Naive B cell (primary cell): ENCODE measurements at places on chromosomes 5 and 9.

DNA sequence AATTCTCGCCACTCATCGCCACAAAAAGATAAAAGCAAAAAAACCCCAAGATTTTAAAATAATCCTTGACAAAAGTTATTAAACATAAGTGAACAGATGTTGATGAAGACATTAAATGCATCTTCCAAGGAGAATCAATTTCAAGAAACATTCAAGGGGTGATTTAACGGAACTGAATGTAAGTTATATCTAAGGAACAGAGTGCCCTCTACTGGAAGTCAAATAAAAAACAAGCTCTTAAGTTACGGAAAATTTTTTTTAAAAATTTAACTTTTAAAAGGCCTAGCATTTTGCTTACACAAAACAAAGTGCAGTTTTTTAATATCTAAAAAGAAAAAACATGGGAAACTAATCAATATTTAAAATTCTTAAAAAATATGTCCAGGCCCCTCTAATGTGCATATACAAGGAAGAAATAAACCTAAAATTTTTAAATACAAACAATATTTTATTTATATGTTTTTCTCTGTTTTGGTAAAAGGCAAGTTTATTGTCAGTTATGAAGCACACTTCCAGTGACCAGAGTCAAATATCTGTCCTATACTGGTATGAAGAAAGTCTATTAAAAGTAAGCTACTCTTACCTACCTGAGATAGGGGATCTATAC is 28.0 kb downstream of the TEX10 start:
- DNase-seq, result peak; percentile 22

- no peak for DNase-seq
Measured at GRCh38 chr5:132782101-132782500, 5.1 kb upstream of the SEPTIN8 start.

- DNase-seq, result no peak
Measured at GRCh38 chr5:31186672-31187267, 6.7 kb upstream of the CDH6 start.

DNA sequence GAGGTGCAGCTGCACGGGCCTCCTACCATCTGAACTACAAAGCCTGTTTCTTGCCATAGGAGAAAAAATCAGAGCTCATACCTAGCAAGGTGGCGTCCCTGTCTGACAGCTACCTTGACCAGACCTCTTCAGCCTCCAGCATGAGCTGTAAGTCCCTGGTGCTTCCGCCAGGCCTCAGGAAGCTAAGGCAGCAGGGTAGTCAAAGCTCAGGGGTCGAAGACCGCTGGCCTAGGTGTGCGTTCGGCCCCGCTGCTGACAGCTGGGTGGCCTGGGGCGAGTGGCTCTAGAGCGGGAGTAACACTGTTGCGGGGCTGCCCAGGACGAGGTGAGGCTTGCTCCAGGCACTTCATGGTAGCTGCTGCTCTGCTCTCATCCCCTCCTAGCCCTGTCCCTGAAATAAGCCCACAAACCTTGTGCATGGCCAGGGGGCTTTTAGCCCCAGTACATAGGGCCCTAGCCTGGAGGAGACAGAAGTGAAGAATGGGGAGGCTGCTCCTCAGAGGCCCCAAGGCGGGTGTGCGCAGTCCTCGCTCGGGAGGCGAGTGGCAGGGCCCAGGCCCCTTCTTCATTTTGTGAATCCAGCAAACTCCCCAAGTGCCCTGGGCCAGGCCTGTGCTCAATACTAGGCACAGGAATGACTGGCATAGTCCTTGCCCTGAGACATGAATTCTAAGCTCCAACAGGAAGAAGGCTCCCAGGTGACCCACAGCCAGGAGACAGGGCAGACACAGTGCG is 5.4 kb downstream of the TOR2A start:
- DNase-seq, result no peak

GRCh38 chr9:5635390-5635789 is 6.5 kb downstream of the RIC1 start:
- DNase-seq, result no peak

DNA sequence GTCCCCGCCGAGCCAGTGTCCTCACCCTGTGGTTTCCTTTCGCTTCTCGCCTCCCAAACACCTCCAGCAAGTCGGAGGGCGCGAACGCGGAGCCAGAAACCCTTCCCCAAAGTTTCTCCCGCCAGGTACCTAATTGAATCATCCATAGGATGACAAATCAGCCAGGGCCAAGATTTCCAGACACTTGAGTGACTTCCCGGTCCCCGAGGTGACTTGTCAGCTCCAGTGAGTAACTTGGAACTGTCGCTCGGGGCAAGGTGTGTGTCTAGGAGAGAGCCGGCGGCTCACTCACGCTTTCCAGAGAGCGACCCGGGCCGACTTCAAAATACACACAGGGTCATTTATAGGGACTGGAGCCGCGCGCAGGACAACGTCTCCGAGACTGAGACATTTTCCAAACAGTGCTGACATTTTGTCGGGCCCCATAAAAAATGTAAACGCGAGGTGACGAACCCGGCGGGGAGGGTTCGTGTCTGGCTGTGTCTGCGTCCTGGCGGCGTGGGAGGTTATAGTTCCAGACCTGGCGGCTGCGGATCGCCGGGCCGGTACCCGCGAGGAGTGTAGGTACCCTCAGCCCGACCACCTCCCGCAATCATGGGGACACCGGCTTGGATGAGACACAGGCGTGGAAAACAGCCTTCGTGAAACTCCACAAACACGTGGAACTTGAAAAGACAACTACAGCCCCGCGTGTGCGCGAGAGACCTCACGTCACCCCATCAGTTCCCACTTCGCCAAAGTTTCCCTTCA is 1.4 kb downstream of the GLIS3 start:
- DNase-seq, result no peak

DNA sequence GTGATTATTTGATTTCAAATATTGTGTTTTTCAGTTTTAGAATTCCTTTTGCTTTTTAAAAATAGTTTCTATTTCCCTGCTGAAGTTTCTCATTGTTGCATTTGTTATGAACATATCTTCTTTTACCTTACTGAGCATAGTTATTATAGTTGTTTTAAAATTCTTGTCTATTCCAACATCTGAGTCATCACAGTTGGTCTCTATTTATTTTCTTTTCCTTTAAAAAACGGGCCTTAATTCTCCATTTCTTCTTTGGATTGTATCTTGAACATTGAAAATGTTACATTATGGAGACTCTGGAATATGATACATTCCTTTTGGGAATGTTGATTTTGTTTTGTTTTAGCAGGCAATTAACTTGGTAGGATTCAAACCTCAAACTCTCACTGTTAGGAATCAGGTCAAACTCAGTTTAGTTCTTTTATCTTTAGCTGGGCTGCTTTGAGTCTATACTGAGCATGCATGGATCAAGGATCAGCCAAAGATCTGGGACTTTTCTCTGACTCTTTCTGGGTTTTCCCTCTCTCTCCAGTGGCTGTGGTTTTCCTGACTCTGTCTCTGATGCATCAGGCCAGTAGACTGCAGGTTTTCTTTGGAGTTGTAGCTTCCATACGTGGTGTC is 70.3 kb downstream of the TEK start:
- no peak for DNase-seq

DNA sequence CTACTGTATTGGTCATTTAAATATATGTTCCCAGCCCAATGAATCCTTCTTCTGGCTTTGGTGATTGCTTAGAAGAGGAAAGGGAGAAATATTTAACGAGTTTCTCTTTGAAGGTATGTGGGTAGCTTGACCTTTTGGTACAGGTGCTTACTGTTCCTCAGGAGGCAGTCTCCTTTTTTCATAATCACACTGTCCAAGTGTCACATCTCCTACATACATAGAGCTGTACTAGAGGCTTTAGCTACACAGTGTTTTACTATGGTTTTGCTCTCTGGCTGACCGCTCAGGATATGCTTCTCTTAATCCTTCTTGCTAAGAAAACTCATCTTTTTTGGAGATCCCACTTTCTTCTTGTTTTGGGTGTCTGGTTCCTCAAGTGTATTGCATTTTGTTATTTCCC is 6.9 kb downstream of the ERBIN start:
- no peak for DNase-seq

DNA sequence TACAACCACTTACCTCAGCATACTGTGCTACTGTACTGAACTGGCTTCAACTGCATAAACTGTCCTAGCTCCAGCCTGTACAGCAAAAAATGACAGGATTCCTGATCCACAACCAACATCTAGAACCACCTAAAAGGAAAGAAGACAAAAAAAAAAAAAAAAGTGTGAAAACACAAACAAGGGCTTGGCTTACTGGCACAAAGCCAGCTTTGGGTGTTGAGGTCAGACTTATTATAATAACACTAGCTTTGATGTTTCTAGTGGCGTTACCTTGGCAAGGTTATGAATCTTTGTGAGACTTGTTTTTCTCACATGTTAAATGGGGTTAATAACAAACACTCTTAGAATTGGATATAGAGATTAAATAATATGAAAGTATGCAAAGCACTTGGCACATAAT is 148.5 kb upstream of the PUM3 start:
- no peak for DNase-seq

DNA sequence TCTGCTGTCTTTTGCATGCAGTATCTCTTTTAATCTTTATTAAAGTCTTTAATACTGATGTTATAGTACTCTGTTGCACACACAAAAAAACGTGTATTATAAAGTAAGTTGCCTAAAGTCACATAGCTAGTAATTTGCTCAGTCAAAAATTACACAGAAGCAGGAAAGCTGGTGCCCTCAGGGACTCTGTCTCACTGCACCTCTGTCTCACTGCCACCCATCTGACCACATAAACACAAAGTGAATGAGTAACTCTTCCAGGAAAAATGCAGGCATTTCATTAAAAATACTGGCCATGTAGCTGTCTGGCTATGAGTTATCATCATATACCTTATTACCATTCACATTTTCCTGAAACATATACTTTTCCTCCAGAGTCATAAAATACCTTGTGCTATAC is 591.7 kb downstream of the CSNK1G3 start:
- no peak for DNase-seq

DNA sequence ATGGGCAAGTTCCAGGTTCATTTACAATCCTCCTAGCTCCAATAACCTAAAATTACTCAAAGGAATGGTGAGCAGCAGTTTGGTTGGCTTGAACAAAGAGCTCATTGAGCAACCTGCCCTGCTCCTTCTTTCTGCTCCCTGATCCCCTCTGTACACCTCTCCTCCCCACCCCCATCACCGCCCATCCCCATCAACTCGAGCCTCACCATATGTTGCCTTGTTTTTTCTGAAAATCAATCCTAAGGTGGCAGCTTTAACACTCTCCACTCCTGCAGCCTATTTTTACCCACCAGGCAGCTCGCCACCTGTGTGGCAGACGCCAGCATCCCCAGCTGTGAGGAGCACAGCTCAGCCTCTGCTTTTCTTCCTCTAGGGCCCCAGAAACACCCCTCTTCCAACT is 533.4 kb upstream of the BRINP1 start:
- DNase-seq, result no peak

DNA sequence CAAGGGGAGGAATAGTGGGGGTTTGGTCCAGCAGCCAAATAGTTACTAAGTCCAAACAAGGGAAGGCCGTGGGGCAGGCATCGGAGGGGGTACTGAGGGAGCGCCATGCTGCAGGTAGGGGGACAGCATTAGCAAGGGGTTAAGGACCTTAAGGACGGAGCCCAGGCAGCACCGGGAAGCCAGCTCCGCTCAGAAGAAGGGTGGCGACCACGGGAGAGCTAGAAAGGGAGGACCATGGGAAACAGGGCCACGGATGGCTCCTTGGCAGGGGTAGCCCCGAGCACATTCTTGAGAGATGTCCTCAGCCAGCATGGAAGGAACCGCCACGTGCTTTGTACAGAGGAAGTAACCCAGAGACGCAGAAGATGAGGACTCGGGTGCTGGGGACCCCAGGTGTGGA is 76.2 kb upstream of the STXBP1 start:
- no peak for DNase-seq

- no peak for DNase-seq
Measured at GRCh38 chr9:110266795-110267194, 10.5 kb upstream of the TXN start.

- DNase-seq, result no peak
Measured at GRCh38 chr5:98109561-98110006, 663.9 kb upstream of the RGMB start.

- no peak for DNase-seq
Measured at GRCh38 chr9:107112707-107113243, 170.3 kb upstream of the RAD23B start.

DNA sequence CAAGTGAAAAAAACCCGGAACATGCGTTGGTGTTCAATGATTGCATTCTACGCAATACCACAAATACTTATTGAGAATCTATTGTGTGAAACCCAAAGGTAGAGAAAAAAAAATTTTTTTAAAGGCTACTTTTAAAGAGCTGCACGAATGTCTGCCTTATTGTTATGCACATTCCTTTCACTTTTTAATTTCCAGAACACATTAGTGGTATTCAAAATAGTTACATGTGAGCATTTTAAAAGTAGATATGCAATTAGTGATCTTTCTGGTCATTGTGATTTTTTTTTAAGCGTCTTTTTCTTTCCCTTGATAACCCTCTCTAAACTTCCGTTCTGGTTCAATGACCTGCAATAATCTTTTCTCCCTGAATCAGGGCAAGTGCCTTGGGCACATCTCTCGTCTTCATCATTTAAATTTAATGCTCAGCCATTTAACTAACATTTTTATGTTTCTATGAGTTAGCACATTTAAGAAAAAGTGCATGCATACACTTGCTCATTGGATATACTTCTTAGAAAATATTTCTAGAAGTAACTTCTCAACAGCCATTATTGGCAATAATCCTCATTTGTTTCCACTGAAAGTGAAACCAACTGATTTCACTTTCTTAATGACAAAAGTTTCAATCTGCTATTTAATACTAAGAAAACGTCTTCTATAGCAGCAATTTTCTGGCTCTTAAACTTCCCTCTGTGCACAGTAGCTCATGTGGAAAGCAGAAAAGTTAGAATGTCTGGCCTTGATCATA is 80.3 kb downstream of the CDH6 start:
- no peak for DNase-seq

DNA sequence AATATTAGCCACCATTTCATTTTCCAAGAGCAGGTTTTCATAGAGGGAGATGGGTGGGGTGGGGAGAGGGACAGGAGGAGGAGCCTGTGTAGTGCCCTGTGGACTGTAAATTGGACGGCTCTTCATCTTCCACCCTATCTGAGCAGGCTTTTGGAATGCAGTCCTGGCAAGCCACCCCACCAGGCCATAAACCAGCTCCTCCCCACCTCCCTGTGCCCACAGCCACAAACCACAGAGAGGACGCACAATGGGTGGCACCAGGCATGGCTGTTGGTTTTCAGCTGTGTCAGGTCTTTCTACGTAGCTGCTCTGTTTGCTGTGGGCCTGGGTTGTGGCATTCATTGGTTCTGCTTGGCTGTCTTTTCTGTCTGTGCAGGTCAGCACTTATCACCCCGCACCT is 58.0 kb downstream of the PLAC8L1 start:
- no peak for DNase-seq

- DNase-seq, result no peak
Measured at GRCh38 chr9:23643656-23644258, 182.3 kb downstream of the ELAVL2 start.

- DNase-seq, result no peak
Measured at GRCh38 chr5:172606156-172606785, 34.8 kb upstream of the NEURL1B start.
